ENCODE measurements at places on chromosomes 4 and X.

- DNase-seq = no peak
Observed at GRCh38 chr4:81666491-81666890, 194.8 kb upstream of the RASGEF1B start.

DNA sequence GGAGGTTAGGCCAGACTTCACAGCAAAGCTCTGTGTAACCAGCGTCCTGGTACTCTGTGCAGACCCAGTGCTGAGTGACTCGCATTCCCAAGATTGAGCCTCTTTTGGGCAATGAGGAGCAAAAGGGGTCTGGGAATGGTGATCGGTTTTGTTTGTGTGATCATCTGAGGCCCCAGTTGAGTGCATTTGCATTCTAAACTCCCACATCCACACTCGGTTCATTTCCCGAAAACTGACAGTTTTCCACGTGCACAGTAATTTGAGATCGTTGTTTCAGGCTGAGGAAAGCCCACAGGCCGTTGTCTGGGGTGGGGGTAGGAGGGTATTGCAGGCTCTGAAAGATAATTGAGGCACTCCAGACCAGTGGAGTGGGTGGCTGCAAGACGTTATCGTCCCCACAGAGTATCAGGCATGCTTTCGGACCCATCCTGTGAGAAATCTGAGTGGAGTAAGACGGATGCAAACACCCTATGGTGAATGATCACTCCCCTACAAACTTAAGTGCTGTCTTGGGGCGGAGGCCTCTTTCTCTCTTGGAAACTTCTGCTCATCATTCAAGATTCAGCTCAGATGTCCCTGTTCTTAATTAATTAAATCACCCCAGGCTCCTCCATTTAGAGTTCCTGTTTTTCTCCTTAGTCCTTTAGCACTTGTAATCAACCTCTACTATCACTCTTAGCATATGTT is 96.1 kb downstream of the AFF1 start:
- DNase-seq = no peak

- no peak for DNase-seq
Observed at GRCh38 chr4:110904435-110905065, 281.7 kb upstream of the PITX2 start.

DNA sequence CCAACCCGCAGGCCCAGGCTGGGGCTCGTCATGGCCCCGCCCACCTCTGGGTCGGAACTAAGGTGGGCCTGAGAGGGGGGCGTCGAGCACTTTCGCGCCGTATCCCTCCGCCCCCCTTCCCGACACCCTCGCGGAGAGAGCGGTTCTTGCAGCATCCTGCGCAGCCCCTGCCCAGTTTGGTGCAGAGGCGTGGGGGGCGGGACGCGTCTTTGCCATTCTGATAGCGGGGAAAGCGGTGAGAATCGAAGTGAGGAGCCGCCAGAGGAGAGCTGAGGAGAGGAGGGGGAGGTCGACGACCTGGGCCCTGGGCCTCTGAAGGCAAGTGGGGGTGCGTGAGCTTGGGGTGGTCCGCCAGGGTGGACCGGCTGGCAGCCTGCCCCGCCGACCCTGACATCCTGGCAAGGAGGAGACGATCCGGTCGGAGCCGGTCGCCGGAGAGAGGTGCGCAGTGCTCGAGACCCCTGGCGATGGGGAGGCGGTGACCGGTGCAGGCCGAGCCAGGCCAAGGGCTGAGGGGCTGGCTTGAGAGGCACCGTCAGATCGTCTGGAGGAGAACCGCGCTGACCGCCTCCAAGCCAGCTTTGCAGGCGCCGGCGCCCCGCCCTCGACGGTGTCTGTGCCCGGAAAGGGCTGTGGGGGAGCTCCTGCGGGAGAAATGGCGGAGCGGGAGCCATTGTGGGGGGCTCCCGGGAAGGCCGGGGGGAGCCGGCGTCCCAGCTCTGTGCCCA is 25.5 kb downstream of the GPRASP3 start:
- DNase-seq = no peak

GRCh38 chrX:155086202-155086840 is 15.0 kb downstream of the BRCC3 start:
- DNase-seq = no peak

GRCh38 chr4:183986291-183986970 is 81.3 kb downstream of the STOX2 start:
- DNase-seq = no peak

- DNase-seq = no peak
Observed at GRCh38 chr4:181599134-181599533, 644.1 kb upstream of the TENM3 start.

DNA sequence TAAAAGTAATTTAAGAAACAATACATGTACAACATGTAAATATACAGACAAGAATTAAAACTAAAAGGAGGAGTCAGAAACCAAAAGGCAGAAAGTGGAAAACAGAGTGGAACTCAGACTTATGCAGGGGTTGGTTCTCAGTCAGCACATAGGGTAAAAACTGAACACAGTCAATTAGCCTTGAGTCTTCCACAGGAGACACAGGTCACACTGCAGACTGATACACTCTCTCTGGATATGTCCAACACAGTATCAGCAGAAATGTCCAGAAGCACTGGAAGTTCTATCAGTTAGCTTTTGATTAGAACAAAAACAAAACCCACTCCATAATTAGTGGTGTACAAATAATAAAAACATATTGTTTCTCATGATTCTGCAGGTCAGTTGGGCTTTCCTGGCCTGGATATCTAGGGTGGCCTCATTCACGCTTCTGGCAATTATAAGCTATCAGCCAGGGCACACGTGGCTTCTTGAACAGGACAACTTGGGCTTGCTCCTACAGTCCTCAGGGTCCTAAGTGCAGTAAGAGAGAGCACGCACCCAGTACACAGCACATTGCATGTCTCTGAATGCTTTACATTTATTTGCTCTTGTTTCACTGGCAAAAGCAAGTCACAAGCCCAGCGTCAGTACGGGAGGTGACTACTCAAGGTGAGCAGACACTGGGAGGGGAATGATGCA is 21.6 kb downstream of the TEC start:
- no peak for DNase-seq

DNA sequence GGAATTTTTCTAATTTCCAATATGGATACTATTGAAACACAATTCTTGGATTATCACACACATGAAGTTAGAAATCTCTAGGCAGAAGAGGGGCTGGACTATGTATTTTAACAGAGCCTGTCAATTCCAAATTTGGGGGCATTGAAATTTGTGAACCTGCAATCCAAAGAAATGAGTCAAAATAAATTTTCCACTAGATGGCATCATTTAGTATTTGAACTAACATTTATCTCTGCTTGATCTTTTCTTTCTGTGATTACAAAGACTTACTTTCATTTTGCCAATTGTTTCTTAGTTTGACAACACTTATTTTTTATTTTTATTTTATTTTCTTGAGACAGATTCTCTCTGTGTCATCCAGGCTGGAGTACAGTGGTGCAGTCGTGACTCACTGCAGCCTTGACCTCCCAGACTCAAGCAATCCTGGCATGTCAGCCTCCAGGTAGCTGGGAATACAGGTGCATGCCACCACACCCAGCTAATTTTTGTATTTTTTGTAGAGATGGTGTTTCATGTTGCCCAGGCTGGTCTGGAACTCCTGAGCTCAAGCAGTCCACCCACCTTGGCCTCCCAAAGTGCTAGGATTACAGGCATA is 2.7 kb upstream of the PYURF start:
- peak; percentile 12 for DNase-seq

GRCh38 chrX:48516987-48517386 is 4.6 kb upstream of the EBP start:
- DNase-seq = no peak
